Mesothelial cell of epicardium (in vitro differentiated cells): ENCODE measurements at places on chromosomes 4 and X.

GRCh38 chrX:19017271-19017670, 33.4 kb upstream of the PHKA2 start:
- no peak for DNase-seq

DNA sequence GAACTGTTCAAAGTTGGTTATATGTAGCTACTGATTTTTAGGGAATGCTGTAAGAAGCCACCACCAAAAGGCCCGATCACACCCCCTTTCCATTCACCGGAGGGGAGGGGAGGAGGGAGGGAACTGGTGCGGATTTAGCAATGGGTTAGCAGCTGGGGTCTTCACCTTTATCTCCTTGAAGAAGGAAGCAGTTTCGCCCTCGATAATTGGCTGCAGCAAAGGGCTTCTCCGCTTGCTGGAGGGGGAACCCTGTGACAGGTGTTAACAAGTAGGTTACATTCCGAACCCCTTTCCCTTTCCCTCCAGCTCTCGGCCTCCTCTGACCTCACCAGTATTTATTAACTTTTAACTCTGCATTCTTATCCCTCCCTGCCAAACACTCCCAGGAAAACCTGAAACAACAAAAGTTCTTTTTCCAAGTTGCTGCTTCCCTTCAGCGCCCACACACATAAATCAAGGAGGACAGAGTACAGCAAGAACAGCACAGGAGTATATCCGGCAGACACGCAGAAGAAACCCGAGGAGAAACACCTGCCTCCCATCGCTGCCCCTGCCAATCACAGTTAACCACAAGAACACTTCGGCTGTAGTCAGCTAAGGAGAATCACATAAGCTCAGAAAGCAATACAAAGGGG, 39.8 kb upstream of the NAP1L5 start:
- no peak for DNase-seq

- no peak for DNase-seq
Measured at GRCh38 chrX:105051364-105051763, 169.1 kb downstream of the TEX13A start.

GRCh38 chrX:132692066-132692465, 203.2 kb upstream of the MBNL3 start:
- no peak for DNase-seq
